ENCODE measurements at places on chromosomes 16 and 17.

DNA sequence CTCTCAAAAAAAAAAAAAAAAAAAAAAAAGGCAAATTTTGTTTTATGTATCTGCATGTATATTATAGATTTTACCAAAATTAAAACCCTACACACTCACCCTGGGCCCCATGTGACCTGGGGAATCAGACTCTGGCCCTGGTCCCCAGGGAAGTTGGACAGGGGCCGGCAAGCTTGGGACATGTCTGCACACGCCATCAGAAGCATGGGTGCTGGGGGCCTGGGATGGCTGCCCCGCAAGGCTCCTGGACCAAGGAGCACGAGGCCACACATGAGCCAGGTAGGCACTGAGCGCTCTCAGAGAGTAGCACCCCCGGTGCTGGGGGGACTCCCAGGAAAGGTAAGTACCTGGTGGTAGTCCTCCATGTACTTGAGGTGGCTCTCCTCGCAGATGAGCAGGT lies 39.6 kb downstream of the PPL start:
- DNase-seq, result no peak

- DNase-seq, result no peak
Observed at GRCh38 chr17:68314916-68315535, 23.7 kb downstream of the ARSG start.

DNA sequence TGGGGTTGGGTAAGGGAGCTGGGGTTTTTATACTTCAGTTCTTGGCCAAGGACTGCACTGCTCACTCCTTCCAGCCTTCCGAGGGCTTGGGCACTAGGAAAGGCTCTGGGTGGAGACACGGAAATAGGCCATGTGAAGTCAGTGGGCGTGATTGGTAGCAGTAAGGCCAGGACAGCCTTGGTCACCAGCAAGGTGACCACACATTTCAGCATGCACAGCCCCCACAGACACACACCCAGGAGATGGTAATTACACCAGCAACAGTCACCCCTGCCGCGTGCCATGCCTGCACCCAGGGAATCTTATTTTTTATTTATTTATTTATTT lies 252.5 kb downstream of the SEC14L1 start:
- DNase-seq, result no peak

GRCh38 chr16:1548727-1549126 lies 15.3 kb downstream of the TMEM204 start:
- DNase-seq, result no peak

- no peak for DNase-seq
Observed at GRCh38 chr17:68584581-68585303, 16.4 kb downstream of the FAM20A start.

GRCh38 chr17:81867991-81868673 lies 3.0 kb downstream of the ARHGDIA start:
- DNase-seq, result no peak

DNA sequence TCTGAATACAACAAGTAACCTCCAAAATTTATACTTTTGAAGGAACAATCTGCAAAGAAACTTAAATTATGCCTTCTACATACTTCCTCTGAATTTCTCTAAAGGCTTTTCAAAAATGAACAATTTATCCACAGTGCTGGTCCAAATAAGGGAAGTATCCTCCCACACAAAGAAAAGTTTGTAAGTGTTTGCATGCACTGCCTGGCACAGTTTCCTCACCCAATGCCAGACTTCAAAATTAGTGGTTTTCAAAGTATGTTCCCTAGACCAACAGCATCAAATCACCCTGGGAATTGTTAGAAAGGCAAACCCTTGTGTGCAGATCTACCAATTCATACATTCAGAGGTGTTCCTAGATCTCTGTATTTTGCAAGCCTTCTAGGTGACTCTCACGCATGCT lies 82.5 kb downstream of the PCTP start:
- DNase-seq, result no peak
